ENCODE measurements at places on chromosomes 7 and 10.

DNA sequence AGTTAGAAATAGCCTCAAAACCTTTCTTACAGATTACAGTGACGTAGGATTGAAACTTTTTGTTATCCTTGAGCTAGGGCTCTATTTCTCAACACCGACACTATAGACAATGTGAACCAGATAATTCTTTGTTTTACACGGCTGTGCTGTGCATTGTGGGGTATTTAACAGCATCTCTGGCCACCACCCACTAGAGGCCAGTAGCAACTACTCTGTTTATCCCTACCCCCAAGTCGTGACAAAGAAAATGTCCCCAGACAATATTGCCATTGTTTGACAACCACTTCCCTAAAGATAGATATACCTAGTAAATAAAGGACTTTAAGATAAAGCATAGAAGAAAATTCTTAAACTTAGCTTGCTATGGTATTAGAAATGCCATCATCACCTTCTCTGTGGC lies 359.6 kb downstream of the ARL4A start:
- DNase-seq = no peak

GRCh38 chr10:91592266-91592975 lies 40.5 kb downstream of the PPP1R3C start:
- no peak for DNase-seq

DNA sequence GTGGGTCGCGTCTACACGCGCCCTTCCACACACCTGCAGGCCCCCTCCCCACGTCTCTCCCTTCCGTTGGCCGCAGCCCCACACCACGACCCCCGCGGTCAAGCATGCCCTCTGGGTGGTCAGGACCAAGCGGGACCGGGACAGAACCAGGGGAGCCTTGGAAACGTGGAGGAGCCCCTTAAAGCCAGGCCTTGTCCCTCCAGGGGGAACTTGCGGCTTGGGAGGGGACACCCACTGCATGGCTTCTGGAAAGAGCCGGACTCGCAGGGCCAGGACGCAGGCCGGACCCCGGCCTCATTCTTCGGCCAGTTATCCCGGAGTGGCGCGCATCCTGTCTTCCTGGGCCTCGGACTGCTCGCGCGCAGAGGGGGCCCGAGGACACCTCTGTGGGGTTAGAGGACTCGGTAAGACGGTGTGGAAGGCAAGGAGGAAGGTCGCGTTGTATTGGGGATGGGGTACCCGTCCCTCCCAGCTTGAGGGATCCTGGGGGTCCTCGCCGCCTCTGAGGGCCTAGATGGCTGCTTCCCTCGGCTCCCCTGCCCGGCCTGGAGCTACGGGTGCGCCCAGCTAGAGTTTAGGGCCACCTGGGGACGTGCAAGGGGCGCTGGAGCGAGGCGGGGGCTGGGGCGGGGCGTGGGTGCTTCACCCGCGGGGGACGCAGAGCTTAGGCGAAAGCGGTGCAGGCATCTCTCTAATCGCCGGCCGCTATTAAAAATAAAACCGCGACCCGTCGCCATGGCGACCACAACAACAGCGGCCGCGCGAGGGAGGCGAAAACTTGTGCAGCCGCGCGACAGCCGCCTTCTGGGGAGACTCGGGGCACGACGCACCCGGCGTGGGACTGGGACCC lies 1.8 kb upstream of the PDGFA start:
- DNase-seq = no peak

- peak; percentile 56 for DNase-seq
These were observed 98.4 kb upstream of the PODXL start for GRCh38 chr7:131654668-131655326.

GRCh38 chr10:26697922-26698608 lies 564 bp downstream of the PDSS1 start:
- no peak for DNase-seq

GRCh38 chr10:130968964-130969363 lies 342.6 kb downstream of the TCERG1L start:
- DNase-seq = no peak

DNA sequence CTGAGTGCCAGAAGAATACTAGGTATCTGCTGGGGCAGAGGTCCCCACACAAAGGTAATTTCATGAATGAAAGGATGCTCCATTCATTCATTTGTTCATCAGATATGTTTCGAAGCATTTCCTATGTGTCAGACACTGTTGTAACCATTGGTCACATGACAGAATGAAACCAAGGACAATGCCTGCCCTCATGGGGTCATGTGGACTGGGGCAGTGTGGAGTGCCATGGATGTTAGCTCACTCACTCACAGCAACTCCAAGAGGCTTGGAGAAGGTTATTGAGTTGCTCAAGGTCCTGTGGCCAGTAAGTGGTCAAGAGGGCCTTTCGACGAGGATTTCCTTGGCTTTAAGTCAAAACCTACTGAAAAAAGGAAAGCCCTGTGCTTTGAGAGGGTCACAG lies 223.5 kb downstream of the ARHGAP12 start:
- no peak for DNase-seq

- DNase-seq = no peak
These were observed 19.4 kb upstream of the SH2D4B start for GRCh38 chr10:80518143-80518806.

DNA sequence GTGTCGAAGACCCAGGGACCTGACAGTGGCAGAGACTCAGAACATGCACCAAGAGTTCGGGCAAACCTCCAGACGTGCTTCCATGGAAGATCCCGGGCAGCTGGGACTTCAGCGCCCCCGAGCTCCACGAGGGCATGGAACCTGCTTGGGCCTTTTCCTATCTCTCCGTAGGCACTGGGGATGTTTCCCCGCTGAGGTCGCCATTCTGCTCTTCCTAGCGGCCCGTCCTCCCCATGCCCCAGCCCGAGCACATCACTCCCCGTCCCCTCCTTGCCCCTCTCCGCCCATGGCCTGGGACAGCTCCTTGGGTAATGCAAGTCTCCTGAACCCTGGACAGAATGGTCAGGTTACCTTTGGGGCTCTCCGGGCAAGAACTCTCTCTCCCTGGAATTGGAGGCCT lies 32.3 kb upstream of the SHH start:
- DNase-seq = no peak

DNA sequence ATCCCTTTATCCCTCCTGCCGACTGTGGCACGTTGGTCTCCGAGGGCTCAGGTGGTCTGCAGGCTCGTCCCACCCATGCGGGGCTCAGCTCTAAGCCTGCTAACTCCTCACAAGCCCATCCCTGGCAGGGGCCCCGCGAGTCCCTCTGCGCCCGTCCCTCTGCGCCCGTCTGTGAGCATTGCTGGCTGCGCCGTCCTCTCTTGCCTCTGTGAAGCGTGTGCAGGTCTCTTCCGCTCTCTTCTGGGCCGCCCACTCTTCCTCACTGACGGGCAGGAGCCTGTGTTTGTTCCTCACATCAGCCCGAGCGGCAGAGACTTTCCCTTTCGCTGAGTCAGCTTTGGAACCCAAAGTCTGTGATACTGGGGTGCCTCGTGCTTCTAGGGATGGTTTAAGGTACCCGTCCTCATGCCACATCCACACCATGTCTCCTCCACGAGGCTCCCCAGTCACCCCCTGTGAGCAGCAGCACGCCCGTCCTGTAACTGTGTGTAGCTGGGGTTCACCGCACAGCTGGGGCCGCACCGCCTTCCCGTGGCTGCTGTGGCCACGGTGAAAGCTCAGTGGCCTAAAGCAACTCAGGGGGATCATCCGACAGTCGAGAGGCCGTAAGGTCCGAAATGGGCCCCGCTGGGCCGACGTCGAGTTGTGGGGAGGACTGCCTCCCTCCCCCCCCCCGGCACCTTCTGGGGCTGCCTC lies 35.5 kb downstream of the ADGRA1 start:
- no peak for DNase-seq

- no peak for DNase-seq
These were observed 111.3 kb downstream of the HIPK2 start for GRCh38 chr7:139666501-139666900.

DNA sequence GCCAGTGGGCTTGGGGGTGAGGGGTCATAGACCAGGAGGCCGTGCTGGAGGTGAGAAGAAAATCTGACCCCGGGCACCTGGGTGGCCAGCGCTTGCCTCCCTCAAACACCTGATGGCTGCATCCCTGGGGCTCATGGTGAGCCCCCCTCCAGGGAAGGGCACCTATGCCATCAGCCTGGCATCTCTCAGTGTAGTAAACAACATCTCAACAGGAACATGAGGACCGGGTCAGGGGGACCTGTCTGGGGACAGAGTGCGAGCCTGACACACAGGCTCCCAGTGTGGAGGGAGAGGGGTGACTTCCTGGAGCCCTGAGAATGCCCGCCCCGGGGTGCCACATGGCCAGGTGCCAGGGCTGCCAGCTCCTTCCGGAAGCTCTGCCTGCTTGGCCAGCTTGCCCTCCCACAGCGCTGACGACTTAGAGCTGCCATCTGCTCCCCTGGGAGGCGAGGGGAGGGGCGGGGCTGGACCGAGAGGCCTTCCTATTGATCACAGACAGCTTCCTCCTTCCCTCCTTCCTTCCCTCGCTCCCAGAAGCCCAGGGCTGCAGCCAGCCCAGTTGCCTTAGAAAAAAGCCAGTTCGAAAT lies 12.3 kb downstream of the STX1A start:
- DNase-seq = peak; percentile 31

- no peak for DNase-seq
These were observed 513.6 kb upstream of the FOXK1 start for GRCh38 chr7:4168541-4168940.

GRCh38 chr10:26540601-26541000 lies 102.5 kb downstream of the APBB1IP start:
- DNase-seq = peak; percentile 41

GRCh38 chr7:11831156-11831735 lies 752 bp downstream of the THSD7A start:
- DNase-seq = peak; percentile 15

DNA sequence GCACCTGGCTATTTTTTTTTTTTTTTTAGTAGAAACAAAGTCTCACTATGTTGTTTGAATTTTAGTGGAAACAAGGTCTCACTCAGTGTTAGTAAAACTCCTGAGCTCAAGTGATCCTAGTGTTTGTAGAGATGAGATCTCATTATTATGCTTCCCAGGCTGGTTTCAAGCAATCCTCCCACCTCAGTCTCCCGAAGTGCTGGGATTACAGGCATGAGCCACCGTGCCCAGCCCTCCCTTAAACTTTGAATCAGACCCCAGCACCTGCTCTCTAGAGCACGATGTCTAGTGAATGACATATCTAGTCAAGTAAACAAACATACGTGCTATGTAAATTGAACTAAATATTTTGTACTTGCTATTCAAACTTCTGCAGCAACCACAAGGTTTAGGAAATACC lies 105.6 kb upstream of the MYO3A start:
- DNase-seq = no peak
